Stimulated activated CD8-positive, alpha-beta memory T cell treated with anti-CD3 and anti-CD28 coated beads, Interleukin-7, amount 100 ng/mL, for 24 hours (primary cell): ENCODE measurements at places on chromosomes 5 and 9.

DNA sequence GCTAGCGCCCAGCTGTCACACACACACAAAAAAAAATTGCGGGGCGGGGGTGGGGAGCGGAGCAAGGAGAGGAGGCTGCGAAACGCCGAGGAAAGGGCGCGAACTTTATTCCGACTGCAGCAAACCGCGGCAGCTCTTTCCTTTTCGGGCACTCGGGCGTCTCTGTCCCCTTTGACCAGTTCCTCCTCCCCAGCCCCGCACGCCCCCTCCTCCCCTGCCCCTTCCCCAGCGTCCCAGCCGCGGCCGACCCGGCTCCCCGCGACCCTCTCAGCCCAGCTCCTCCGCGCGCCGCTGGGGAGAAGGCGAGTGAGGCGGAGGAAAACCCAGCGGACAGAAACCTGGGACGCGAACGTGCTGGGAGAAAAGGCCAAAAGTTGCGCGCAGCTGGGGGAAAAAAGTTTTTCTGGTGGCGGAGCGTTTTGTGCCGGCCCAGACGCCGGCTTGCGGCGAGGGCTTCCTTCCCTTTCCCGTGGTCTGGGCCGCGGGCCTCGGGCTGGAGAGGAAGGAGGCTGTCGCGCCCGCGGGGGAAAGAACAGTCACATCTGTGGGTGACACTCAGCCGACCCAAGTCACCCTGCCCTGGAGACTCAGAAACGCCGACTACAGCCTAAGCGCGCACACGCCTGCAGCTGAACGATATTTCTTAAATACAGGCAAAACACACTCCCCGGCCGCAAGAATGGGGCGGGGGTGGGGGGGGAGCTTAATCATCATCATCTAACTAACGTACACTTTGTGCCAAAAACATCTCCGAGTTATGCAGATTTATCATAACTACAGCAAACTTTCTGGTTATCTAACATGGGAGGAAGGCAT lies 1.1 kb upstream of the BNC2 start:
- DNase-seq: no peak

DNA sequence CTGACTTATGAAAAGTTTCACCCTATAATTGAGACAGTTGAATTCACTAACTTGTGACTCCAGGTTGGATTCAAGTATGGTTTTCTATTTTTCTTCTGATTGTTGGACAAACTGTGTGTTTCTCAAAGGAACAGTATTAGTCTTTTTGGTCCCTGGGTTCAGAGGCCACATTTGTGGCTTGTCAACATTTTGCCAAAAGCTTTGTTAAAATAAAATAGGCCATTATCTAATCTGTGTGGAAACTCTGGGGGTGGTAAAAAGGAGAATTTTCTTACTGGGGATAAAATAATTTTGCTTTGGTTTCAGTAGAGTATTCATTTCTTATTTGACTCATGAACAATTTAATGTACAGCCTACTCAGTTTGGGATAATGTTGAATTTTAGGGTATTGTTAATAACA lies 166.3 kb downstream of the TMEM167A start:
- DNase-seq: no peak

- DNase-seq: no peak
These were observed 63.4 kb downstream of the SCAI start for GRCh38 chr9:125079931-125080330.

- no peak for DNase-seq
These were observed 2.0 kb downstream of the GABBR2 start for GRCh38 chr9:98706651-98707165.

GRCh38 chr5:141413540-141414069 lies 818 bp downstream of the PCDHGA10 start:
- DNase-seq: no peak

DNA sequence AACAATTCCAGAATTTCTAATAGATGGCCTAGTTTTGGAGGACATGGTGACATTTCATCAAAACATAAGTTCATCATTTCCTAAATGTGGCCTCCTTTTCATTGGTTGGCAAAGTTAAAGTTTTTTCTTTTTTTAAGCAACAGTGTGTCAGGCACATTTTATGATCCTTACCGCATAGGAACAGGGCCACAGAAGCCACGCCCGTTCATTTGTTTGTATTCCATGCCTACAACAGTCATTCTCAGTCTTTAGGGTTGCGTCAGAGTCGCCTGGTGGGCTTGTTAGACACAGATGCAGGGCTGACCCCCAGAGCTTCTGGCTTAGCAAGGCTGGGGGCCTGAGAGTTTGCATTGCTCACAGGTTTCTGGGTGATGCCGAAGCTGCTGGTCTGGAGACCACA lies 130.2 kb downstream of the HSD17B3 start:
- DNase-seq: no peak

GRCh38 chr5:142115937-142116614 lies 7.5 kb downstream of the NDFIP1 start:
- no peak for DNase-seq

- no peak for DNase-seq
These were observed 2.8 kb upstream of the RICTOR start for GRCh38 chr5:39076757-39077728.

- DNase-seq: no peak
These were observed 74.6 kb downstream of the NDUFAF2 start for GRCh38 chr5:61019642-61020041.

GRCh38 chr9:33158843-33159776 lies 8.0 kb downstream of the B4GALT1 start:
- DNase-seq: no peak

DNA sequence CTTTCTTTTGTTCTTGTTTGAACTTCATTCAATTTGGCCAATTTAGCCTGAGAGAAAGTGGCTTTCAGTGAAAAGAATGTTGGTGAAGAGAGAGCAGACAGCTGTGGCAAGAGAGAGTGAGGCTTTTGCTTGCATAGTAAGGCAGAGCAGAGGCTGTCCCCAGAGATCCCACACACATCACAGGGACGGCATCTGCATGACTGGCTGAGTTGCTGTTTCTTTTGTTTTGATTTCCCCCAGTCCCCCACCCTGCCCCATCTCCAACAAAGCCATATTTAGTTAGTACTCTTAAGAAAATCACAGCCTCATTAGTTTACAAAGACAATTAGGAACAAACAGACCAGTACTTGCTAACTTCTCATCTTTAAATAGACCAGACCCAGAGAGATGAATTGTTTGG lies 363.9 kb upstream of the SEMA6A start:
- no peak for DNase-seq

GRCh38 chr5:169652057-169652456 lies 15.0 kb downstream of the DOCK2 start:
- no peak for DNase-seq

GRCh38 chr9:19375538-19375937 lies 4.5 kb downstream of the RPS6 start:
- DNase-seq: no peak

GRCh38 chr9:19410594-19410993 lies 1.8 kb downstream of the ACER2 start:
- no peak for DNase-seq

DNA sequence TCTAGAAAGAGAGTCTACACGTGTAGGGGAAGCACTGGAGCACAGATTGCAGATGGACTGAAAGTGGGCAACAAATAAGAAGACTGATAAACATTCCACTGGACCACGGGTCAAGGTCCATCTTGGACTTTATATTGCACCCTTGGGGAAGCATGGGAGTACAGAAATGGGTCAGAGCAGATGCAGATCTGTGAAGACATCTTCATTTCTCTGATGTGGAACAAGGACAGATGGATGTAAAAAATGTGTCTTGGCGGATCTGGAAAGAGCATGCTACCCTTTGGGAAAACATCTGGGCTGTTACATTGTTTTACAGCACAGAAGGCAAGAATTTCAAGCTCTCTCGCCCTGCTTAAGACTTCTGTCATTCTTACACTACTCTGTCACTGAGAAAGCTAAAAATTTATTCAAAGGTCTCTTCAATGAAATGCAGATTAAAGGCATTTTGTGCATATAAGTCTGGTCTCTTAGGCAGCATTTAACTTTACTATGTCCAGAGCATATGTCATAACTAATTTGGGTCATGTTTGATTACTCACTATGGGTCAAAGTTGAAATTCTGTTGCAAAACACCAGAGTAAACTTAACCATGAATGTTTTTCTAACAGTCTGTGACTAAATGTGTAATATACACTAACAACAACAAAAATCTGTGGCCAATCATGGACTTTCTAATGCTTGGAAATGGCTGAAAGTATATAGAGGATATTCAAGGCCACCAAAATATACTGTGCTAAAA lies 756.4 kb upstream of the DMAC1 start:
- no peak for DNase-seq
